NCI-H187 treated with DMSO at 0.1 percent for 48 hours (cell line): ENCODE measurements at places on chromosomes 7 and 10.

DNA sequence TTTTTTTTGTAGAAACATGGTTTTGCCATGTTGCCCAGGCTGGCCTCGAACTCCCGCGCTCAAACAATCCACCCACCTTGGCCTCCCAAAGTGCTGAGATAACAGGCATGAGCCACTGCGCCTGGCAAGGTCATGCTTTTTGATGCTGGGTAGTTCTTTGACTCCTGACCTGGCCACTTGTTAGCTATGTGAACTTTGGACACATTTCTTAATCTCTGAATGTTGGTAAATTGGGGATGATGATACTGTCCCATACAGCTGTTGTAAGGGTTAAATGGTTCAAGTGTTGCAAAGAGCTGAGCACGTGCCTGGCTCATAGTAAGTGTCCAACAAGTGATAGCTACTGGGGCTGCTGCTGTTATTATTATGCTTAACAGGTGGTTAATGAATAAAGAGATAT is 2.3 kb downstream of the ZNHIT1 start:
- DNase-seq, result no peak

- DNase-seq, result no peak
Observed at GRCh38 chr7:144777005-144777839, 58.6 kb downstream of the TPK1 start.

DNA sequence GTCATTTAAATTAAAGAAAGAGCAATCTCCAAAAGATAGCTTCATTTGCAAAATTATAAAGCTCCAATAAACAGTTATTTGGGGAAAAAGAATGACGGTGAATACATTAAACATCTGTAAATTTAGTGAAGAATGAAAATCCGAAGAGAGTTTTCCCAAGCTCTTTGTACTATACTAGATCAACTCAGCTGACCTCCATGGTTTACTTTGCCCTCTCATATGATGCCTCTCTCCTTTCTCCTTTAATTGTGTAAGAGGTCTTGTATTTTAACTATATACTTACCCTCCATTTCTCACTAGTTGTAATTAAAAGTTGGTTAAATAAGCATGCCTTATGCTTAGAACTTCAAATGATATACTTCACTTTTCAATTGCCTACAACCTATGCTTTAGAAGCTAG is 125.8 kb downstream of the CACNA2D1 start:
- no peak for DNase-seq

GRCh38 chr7:147639037-147639436 is 951.5 kb upstream of the C7orf33 start:
- DNase-seq, result no peak

DNA sequence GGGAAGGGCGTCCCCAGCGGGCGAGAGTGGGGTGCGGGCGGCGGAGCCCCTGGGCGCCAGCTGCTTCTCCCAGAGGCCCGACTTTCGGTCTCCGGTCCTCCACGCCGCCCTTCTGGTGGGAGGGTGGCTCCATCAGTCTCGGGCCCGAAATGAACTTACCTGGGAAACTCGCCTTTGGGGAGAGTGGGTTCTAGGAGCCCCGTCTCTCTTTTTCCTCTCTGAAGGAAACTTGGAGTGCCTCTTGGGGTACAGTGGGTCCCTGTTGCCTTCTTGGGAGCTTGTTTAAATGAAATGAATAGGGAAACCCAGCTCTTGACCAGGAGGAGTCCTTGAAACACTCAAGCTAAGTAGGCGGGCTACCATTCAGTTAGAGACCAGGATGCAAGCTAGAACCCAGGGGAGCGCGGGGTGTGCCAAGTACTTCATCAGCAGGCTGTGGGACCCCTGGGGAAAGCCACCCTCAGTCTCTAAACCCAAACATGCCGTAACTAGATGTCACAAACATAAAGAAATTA is 1.3 kb downstream of the SLC26A4 start:
- DNase-seq, result no peak
